H1 (cell line): ENCODE measurements at places on chromosomes 7 and 10.

DNA sequence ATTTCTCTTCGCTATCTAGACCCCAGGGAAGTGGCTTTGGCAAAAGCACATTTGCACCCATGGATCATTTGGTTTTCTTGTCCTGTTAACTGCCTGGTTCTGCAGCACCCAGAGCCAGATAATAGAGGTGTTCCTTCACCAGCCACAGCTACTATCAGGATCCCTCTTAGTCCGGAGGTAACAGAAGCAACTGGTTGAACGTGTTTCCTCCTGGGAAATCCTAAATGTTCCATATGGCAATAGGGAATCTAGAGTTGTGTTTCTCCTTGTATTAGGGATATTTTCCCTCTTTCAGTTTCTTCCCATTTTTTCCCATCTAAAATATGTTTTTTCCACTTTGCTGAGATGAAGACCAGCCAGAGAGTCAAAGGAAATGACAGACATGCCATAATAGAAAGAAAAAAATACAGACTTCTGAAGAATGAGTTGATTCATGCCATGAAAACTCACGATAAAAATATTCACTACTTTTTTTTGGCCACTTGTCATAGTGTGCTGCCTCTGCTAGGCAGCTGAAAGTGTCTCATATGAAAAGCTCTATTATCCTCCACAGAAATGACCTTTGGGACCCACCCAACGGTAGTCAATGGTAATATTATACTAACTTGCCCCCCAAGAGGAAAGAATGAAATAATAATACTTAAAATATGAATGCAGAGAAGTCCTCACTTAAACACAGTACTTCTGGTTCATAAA, 472.8 kb downstream of the KCNMA1 start:
- DNase-seq, result no peak

DNA sequence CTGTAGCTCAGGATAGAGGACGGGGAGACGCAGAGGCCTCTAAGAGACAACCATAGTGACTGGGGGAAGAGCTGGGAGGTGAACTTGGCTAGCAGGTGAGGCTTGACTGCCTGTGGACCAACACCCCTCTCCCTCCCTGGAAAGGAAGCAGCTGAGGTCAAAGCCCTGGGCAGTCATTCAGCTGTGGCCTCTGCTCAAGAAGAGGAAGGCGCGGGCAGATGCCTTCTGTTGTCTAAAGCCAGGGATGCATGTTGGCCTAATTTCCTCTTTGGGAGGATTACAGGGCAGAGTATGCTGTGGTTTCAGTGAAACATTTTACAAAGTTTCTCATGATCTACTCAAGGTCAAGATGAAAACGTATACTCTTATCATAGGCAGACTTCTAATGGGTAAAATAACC, 327.1 kb downstream of the PRPF18 start:
- no peak for DNase-seq

GRCh38 chr7:69162931-69163670, 435.2 kb upstream of the AUTS2 start:
- DNase-seq, result no peak

DNA sequence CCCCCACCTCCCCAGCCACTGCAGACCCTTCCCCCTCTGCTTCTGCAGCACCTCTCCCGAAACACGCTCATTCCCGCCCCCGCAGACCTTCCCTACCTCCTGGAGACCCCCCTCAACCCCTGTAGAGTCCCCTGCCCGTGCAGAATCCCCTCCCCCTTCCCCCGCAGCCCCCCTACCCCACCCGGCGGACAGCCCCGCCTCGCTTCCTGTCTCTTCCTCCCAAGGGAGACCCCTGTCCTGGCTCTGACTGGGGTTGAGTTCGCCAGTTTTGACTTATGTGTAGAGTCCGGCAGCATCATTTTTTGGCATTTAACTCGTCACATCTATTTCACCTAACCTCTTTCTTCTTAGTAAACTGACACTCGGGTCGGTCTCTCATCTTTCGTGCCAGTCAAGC, 54.0 kb downstream of the ALOX5 start:
- no peak for DNase-seq

- DNase-seq, result no peak
Observed at GRCh38 chr7:41732436-41732785, 29.5 kb upstream of the INHBA start.

DNA sequence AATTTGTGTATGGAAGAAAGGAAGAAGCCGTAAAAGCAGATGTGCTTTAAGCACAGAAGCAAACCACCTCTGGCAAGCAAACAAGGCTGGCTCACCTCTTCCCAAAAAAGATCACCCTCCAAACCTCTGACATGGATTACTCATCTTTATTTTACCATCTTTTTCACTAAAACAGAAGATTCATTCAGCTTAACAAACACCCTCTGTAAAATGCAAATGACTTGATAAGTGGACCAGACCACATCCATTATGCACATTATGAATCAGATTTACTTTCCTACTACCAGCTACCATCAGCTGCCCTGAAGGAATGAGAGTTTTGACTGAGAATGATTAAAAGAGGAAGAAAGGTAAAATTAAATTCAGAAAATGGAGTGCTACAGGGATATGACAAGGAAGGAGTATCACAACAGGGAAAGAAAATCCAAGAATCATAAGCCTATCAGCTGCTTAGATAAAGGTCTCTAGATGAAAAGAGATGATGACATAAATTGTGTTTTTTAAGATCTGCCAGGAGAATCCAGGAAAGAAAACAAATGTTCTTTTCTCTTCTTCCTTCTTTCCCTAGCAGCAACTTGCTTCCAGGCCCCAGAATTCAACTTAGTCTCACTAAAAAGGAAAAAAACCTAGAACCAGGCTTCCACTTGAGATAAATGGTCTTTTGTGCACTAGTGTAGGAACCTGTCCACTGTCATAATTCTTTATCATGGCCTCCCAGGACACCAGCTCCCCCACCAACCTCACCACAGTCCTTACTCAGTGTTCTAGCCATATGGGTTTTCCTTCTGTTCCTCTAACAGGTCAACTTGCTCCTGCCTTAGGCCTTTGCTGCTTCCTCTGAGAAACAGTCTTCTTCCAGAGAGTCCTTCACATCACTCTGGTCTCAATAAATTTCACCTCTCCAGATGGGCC, 47.4 kb downstream of the JAZF1 start:
- no peak for DNase-seq

DNA sequence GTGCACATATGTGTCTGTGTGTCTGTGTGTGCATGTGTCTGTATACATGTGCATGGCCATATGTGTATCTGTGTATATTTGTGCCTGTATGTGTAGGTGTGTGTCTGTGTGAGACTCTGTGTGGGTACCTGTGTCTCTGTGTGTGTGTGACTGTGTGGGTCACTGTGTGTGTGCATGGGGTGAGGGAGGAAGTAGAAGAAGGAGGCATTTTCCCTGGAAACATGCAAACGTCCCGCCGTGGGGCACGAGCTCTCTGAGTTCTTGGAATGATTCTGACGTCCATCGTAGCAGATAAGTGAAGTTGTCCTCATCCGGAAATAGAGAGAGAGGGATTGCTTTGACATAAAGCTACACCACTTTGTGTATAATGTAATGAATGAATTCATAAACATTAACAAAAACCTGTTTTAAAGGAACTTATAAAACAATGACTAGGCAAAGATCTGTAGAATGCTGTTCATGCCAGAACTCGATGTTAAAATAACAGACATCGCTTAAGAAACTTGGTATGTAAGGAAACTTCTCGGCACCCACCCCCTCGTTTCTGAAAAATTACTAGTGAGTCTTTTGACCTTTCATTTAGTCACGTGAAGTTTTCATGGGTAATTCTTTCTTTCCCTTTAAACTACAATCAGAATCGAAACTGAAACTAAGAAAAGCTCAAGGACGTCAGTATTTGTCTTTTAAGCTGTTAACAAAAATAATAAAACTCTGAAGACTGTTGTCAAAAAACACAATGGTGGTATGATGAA, 43.6 kb upstream of the KLF6 start:
- no peak for DNase-seq

GRCh38 chr10:55283031-55283430, 482.0 kb upstream of the PCDH15 start:
- no peak for DNase-seq

DNA sequence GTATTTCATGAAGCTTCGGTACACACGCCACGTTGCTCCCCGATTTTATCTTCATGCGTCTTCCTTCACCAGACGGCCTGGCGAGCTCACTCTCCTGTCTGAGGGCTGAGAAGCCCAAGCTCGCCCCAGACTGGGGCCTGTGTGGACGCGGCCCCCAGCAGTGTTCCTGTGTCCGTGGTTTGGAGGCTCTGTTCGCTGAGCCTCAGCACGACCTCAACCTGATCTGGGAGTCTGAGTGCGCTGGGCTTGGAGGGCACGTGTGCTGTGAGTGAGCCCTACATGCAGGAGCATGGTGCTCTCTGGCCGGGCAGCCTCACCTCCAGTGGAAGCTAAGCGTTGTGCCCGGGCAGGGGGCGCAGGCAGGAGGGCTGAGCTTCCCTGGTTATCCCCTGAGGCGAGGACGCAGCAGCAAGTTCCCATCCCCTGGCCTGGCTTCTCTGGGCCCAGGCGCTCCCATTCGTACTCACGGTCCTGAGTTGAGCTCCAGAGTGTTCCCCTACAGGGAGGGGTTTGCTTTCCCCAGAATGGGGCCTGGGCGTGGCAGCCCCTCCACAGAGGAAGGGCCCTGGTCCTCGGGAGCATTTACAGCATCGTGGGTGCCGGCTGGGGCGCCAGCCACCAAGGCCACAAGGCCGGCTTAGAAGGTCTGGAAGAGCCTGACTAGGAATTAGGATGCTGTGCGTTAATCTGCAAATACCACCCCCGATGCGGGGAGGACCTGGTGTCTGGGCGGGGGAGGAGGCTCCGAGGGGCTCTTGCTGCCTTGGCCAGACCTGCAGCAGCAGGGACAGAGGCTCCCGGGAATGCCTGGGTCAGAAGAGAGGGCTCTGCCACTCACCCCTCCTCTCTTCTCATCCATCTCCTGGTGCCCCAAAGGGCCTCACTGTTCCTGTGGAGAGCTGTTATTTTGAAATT, 400.6 kb downstream of the DNAJB6 start:
- no peak for DNase-seq

DNA sequence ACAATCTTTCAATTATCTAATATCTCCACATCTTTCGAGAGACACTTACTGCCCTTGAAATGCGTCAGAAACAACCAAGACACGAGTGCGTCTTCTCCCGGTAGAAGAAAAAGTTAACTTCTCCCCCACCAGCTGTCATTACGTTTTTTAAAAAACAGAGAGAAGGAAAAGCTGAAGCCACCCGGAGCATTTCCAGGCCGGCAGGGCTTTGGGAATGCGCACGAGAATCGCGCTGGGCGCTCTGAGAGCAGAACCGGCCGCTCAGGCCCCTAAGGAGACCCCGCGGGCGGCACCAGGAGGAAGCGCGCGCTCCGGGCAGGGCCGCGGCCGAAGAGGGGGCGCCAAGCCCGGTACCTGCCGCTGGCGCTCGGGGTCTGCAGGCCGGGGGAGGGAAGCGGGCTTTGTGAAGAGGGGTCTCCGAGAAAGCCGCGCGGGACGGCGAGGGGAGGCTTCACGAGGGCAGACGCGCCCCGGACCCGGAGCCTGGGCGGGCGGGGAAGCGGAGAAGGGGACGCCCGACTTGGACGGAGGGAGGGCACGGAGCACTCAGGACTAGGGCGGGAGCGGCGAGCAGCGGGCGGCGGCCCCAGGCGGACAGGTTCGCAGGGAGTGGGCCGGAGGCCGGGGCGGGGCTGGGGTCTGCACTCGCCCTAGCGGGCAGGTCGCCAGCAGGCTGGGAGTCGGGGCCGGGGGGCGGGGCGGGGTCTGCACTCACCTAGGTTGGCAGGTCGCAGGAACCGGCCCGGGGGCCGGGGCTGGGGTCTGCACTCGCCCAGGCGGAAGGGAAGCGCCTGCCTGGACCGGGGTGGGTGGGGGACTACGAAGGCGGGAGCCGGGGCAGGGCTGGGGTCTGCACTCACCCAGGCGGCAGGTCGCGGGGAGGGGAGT, 932 bp downstream of the ESYT2 start:
- DNase-seq, result no peak

- no peak for DNase-seq
Observed at GRCh38 chr7:604884-605531, 85.4 kb upstream of the PDGFA start.

GRCh38 chr10:69501657-69502056, 50.4 kb downstream of the TSPAN15 start:
- DNase-seq, result no peak

GRCh38 chr7:12879139-12879538, 191.7 kb downstream of the ARL4A start:
- no peak for DNase-seq

DNA sequence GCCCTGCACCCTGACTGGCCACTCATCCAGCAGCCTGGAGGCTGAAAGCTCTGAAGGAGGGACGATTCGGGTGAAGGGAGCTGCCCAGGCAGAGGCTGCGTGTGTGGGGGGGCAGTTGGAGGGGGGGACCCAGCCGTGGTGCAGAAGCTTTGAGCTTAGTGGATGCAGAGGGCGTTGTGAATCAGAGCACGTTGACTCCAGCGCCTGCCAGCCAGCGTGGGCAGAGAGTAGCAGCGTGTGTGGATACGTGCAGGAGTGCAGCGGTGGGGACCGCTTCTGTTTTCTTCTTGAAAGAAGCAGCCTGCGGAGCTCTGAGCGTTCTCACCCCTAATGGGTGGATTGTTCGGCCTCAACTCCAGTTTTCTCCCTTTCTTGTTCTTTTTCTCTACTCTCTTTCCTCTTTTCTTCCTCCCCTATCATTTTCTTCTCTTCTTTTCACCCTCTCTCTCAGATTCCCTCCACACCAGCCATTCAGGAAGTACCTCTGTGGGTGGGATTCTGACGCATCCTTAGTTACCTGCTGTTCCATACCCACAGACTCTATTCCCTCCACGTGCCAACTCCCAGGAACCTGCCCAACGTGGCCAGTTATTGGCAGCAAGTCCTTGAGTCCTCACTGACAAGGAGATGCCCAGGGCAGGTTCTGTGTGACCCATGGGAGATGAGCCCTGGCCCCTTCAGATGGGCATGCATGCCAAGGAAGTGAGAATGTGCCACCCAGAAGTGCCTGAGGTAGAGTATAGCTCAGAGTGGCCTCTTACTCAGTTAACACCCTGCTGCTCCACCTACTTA, 47.4 kb downstream of the SORCS3 start:
- DNase-seq, result peak; percentile 38

GRCh38 chr10:8416760-8417159, 362.3 kb downstream of the GATA3 start:
- DNase-seq, result no peak

GRCh38 chr7:98755138-98755898, 114.5 kb downstream of the TMEM130 start:
- DNase-seq, result peak; percentile 60

- DNase-seq, result no peak
Observed at GRCh38 chr7:19351341-19352304, 206.4 kb upstream of the FERD3L start.

GRCh38 chr7:100830396-100830795, 3.1 kb upstream of the EPHB4 start:
- no peak for DNase-seq

DNA sequence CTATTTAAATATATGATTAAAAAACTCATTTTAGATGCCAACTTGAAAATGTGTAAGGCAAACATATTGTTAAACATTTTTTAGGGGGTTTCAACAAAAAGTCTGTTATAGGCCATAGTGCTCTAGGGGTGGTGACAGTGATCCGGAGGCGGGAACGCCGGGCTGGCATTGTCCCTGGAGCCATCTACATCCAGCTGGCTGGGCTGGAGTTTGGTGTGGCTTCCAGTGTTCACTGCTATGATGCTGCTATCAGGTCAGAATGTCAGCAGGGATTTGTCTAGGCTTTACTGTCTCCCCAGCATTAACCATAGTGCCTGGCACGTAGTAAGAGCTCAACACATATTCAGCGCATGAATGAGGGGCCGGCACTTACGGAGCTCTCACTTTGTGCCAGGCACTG, 1.9 kb upstream of the SLC18A2 start:
- no peak for DNase-seq

GRCh38 chr7:121485467-121486243, 89.5 kb upstream of the FAM3C start:
- no peak for DNase-seq

GRCh38 chr10:43006490-43006889, 70.4 kb upstream of the RET start:
- DNase-seq, result no peak

GRCh38 chr10:63247771-63248170, 114.6 kb downstream of the NRBF2 start:
- no peak for DNase-seq
